GM03348 (cell line): ENCODE measurements at places on chromosomes 12 and 14.

- DNase-seq: no peak
Measured at GRCh38 chr12:27095346-27095745, 13.0 kb upstream of the C12orf71 start.

GRCh38 chr14:23376482-23377197 lies at the start of gene CMTM5:
Gene CMTM5, plus strand, starts transcription at chr14:23377046. Its CDS starts 206 bp downstream, at chr14:23377252.
- no peak for DNase-seq

- no peak for DNase-seq
Measured at GRCh38 chr14:93040443-93040842, 75.3 kb downstream of the ITPK1 start.

DNA sequence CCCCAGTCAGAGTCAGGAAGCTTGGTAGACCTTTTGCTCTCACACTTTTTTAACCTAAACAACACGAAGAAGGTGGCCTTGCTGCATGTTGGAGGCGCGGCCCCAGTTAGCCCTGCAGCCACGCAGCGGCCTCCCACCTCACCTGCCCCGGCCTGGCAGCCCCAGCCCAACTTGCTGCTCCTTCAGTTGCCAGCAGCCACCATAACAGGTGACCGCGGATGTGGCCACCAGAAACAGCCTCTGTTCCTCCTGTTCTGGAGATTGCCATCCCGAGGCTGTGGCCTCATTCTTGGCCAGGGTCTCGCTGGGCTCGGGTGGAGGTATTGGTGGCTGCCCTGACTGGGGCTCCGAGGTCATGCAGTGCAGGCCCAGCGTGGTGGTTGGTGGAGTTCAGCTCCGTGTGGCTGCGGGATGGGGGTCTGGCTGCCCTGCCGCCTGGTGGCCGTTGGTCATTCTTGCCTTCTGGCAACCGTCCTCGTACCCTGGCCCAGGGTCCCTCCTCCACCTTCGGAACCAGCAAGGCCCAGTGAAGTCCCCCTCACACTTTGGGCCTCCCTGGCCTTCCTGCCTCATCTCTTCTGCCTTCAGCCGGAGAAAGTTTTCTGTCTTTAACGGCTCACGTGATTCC lies 20.7 kb upstream of the TEX22 start:
- DNase-seq: no peak

GRCh38 chr14:85701116-85701515 lies 171.2 kb downstream of the FLRT2 start:
- no peak for DNase-seq

GRCh38 chr12:66837311-66837627 lies 158.4 kb upstream of the GRIP1 start:
- DNase-seq: no peak

DNA sequence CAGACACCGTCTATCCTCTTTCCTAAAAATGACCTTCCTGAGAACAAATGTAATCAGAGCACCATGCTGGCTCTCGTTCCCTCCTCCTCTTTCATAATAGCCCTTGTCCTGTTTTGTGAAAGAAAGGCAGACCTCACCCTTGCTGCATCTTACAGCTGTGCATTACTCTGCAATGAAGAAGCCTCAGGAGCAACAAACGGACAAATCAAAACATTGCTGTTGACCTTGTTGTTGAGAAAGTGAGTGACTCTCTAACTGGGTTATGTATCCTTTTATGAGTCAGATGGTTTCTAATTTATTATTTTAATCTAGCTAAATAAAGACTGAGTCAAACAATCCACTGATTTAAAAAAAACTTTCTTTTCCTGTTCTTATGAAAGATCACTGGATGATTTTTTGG lies 180.9 kb downstream of the RPS29 start:
- no peak for DNase-seq

DNA sequence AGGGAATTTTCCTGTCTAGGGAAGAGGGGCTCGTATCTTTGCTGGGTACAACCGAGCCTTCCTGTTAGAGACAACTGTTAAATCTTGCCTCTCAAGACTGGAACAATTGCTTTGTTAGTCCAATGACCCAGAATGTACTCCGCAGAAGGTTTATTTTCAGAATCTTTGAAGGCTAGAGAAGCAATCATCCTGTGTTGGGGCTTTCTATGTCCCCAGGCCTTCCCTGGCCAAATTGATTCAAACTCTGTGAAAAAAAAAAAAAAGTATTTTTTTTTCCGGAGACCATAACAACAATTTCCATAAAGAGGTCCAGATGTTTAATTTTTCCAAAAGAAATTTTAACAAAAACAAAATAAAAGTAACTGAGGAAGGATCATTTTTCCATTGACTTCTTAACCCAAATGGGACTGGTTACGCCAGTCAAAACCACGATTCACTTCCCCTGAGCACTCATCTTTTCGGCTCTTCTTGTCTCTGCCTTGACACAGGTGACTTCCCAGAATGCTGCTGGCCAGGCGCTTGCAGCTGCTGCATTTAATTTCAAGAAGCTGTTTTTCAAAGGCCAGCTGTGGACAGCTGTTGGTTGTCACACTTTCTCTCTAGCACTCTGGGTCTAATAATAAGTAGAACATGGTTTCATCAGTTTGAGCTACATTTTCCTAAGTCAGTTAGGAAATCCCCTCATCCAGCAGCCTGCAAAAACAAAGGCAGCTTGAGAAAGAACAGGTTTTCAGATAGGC lies 81.6 kb upstream of the MANSC4 start:
- DNase-seq: no peak

GRCh38 chr12:104593482-104593881 lies 136.7 kb downstream of the CHST11 start:
- DNase-seq: no peak

DNA sequence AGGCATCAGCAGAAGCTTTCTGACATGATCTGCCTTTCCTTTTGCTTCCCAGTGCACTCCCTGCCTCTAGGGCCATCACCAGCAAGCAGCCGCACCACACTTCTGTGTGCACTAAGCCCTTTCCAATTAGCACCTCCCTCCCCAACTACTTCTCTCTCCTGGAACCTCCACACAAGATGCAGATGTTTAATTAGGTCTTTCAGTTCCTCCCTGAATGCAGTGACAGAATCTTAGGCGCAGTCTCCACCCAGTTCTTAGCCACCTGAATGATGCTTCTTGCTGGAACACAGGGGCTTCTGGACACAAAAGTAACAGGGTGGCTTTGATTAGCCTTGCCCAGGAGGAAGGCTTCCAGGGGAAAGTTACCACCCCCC lies 32.9 kb downstream of the NIN start:
- DNase-seq: no peak

- no peak for DNase-seq
Measured at GRCh38 chr12:31008961-31009840, 64.5 kb upstream of the DDX11 start.

- no peak for DNase-seq
Measured at GRCh38 chr14:68881396-68881795, 88.5 kb upstream of the ZFP36L1 start.

GRCh38 chr12:40104461-40105264 lies 1.2 kb downstream of the SLC2A13 start:
- DNase-seq: no peak

- DNase-seq: peak; percentile 92
Measured at GRCh38 chr12:93742110-93742934, 65.1 kb downstream of the CRADD start.

- no peak for DNase-seq
Measured at GRCh38 chr12:115569345-115570068, 708.0 kb downstream of the MED13L start.

GRCh38 chr12:13472690-13473089 lies 276.2 kb downstream of the EMP1 start:
- DNase-seq: no peak

DNA sequence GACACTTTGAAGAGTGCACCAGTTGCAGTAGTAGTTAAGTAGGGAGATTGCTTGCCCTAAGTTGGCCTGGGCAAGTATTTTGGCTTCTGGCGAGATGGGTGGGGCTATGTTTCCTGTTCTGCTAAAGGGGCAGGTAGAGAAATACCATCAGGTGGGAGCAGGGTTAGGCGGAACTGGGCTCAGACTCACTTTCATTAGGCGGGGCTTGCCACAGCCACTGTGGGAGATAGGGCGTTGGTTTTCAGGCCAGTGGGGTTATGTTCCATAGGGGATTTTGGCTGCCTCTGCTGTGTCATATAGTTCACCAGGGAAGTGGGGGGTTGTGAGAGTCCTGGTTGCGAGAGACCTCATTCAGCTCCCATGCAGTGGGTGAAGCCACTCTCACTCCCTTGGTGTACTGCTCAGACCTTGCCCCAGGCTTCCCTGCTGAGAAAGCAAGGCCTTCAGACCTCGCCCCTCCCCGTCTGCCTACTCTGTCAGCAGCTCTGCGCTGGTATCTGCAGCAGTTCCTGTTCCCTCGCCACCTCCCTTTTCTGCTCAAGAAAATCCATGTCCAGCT lies 43.3 kb downstream of the AEBP2 start:
- no peak for DNase-seq

DNA sequence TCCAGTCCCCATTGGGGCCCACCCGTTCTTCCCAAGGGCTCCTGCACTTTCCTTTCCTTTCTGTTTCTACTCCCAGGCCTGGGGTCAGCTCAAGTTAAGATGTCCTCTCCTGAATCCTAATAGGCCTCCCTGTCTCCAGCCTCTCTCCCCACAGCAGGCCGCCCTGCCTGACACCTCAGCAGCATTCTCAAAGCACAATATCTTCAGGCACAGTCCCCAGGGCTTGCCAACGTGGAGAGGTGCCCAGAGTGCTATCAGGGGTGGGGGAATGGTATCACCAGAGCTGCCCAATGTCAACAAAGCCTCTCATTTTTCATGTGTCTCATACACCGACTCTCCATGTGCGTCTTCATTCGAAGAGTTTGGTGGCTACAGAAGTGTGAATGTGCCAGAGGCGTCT lies 123.0 kb downstream of the FOXN3 start:
- no peak for DNase-seq

GRCh38 chr12:12870465-12870864 lies 20.9 kb upstream of the GPRC5A start:
- peak; percentile 73 for DNase-seq

DNA sequence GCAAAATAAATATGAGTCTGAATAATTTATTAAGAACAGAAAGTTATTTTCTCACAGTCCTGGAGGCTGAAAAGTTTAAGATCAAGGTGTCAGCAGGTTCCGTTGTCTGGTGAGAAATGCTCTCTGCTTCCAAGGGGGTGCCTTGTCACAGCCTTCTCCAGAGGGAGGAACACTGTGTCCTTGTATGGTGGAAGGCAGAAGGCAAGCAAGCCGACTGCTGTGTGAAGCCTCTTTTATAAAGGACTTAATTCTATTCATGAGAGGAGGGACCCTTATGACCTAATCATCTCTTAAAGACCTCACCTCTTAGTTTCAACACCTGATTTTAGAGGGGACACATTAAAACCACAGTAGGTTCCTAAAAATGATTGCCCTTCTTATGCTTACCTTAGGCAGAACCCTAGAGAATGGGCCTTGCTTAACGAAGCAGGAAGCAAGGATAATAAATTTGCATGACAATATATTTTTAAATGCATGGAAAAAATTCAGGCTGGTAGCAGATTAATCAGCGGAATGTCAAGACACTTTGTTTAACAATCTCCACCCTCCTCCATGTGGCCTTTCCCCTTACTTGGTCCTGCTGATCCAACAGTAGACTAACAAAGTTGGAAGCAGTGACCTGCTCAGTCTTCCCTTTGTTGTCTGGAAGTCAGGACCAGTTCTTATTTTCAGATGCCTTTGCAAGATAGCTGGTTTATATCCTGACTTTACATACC lies 154.9 kb downstream of the DYRK2 start:
- DNase-seq: no peak

DNA sequence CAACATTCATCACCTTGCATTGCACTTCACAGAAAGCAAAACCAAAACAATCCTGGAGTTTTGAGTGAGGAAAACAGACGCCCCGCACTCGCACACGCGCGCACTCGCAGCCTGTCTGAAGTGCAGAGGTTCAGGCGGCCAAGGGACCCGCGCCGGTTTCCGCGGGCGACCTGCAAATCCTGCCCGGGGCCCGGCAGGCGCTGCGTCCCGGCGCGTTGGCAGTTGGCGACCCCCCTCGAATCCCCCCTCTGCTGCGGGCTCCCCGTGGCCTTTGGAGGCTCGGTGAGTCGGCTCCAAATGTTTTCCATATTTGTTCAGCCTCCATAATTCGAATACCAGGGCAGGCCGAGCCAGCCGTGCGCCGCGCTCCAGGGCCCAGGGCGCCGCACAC lies at the start of gene SSPN:
TSS of gene SSPN (plus strand) at position 324 of the 391 bp plus-strand sequence. CDS start 100 bp downstream, outside the sequence.
- DNase-seq: peak; percentile 80

GRCh38 chr12:104201238-104202001 lies 14.2 kb upstream of the TXNRD1 start:
- DNase-seq: peak; percentile 71

DNA sequence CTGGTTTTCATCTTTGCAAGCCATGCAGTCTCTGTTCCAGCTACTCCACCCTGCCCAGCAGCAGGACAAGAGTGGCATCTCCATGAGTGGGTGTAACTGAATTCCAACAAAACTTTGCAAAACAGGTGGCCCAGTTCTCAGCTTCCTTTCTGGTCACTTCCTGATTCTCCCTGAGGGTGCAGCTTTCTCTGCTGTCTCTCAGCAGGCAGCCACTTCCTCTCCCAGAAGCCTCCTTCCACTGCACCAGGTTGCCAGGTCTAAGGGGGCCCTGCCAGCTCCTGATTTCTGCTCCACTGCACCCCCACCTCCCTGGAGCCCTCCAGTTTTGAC lies 341.0 kb upstream of the FKBP4 start:
- DNase-seq: peak; percentile 56

- no peak for DNase-seq
Measured at GRCh38 chr12:99332936-99333591, 314.5 kb upstream of the GARIN6 start.

- no peak for DNase-seq
Measured at GRCh38 chr12:92513231-92513730, 189.5 kb upstream of the PLEKHG7 start.

DNA sequence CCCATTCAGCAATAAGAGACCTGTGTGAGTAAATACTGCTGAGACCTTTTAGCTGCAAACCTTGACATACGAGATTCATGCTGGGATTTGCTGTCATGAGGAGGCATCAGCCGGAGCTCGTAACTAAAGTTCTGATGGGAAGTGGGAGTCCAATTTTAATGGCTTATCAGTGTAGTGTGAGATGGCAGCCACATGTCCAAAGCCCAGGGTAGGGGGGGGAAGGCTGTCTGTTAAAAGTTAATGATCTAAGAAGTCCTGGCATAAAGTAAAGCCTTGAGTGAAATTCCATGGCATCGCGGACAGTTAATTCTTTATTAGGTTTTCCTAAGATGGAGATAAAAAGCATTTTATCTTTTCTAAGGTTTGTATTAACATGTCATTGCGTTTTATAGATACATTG lies 240.0 kb downstream of the AACS start:
- DNase-seq: no peak

DNA sequence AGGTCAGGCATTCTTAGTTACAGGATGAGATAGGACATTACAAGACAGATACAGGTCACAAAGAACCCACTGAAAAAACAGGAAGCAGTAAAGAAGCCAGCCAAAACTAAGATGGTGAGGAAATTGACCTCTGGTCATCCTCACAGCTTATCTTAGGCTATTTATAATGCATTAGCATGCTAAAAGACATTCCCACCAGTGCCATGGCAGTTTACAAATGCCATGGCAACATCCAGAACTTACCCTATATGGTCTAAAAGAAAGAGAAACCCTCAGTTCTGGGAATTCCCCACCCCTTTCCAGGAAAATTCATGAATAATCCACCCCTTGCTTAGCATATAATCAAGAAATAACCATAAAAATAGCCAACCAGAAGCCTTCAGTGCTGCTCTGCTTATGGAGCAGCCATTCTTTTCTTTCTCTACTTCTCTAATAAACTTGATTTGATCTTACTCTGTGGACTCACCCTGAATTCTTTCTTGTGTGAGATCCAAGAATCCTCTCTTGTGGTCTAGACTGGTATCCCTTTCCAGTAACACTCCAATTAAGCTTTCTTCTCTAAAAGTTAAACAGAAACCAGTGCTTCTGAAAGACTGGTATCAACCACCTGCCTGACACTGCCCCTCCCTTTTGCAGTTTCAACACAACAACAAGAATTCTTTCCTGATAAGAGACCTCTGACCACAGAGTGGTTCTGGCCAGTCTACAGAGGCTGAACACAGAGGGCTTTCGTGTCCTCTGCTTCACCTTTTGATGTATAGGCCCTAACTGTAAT lies 86.9 kb downstream of the BCAT1 start:
- no peak for DNase-seq
